Dermis microvascular lymphatic vessel endothelial cell (primary cell): ENCODE measurements at places on chromosomes 5 and 9.

DNA sequence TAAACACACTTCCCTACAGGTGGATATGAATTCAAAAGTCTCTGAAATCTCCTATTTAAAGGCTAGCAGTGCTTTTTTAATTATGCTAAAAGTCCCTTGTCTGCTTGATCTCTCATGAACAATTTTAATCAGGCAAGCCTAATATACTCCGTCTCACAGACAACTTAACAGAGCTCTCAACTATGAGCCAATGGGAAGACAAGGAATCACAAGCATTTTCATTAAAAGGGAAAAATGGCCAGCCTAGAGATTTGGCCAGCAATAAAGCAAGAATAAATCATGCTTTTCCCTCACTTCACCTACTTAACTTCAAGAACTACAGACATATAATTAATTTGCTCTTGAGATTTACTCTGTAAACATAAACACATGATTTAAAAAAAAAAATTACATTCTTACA, 78.0 kb downstream of the RFX3 start:
- no peak for DNase-seq

- no peak for DNase-seq
These were observed 45.9 kb downstream of the ANXA2R start for GRCh38 chr5:42994246-42994554.

DNA sequence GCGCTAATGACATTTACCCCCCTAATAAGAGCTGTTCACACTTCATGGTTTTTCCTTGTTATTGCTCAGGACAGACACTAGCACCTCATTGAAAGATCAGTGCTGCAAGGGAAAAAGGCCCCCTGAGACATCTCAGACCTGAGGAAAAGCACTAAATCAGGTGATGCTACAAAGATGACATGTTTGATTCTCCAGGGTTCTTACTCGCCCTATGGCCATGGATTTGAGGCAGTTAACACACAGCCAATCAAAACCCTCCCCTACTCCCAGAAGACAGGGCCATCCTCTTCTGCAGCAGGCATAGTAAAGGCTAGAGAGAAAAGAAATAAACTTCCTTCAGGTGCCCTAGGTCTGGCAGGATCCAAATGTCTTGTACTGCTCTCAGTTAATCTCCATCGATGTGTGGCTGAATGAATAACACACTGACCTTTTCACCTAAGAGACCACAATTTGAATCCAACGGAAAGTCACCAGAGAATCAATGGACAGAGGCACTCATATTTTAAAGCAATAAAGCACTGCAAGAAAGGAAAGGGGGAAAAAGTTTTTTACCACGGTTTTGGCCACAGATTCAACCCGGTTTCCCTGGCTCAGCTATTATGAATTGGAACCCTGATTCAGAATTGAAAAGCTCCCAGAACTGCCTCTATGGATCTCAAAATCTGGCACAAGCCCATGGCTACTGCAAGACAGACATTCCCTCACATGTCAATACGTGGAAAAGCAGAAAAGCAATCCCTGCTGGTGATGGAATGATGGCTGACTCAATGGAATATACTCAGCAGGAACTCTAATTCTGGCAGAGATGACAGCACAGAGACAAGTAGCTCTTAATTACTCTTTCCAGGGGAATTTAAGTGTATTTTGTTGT, 329.5 kb downstream of the BNC2 start:
- peak; percentile 50 for DNase-seq

DNA sequence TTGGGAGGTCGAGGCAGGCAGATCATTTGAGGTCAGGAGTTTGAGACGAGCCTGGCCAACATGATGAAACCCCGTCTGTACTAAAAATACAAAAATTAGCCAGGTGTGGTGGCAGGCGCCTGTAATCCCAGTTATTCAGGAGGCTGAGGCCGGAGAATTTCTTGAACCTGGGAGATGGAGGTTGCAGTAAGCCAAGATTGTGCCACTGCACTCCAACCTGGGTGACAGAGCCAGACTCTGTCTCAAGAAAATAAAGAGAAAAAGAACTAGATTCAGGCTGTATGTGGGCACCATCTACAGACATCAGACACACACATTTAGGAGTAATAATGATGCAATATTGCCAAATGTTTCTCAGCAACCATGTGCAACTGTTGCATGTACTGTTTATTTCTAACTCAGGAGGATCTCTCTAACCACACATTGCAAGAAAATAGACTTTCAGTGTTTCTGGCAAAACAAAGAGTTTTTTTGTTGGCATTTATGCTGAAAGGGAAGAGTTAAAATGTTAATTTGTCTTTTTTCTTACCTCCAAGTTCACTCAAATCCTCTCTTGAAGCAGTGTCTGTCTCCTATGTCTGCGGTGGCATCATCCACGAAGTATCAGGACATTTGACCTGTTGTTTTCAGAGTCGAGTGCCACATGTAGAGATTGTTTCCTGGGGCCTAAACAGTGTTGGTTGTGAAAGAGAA, 5.1 kb upstream of the ORM1 start:
- no peak for DNase-seq

- DNase-seq = no peak
These were observed 220.2 kb downstream of the FANCC start for GRCh38 chr9:95097279-95097678.

GRCh38 chr5:130109152-130109551, 204.9 kb downstream of the CHSY3 start:
- peak; percentile 21 for DNase-seq
